ENCODE measurements at places on chromosomes 12 and 14. TPM values are rescaled to one million over a fixed set of nuclear protein-coding genes. Genes with fewer than 3 reads are reported as not detected.

- peak; percentile 89 for DNase-seq
Measured at GRCh38 chr14:76977793-76978720, 50.5 kb downstream of the IRF2BPL start.

DNA sequence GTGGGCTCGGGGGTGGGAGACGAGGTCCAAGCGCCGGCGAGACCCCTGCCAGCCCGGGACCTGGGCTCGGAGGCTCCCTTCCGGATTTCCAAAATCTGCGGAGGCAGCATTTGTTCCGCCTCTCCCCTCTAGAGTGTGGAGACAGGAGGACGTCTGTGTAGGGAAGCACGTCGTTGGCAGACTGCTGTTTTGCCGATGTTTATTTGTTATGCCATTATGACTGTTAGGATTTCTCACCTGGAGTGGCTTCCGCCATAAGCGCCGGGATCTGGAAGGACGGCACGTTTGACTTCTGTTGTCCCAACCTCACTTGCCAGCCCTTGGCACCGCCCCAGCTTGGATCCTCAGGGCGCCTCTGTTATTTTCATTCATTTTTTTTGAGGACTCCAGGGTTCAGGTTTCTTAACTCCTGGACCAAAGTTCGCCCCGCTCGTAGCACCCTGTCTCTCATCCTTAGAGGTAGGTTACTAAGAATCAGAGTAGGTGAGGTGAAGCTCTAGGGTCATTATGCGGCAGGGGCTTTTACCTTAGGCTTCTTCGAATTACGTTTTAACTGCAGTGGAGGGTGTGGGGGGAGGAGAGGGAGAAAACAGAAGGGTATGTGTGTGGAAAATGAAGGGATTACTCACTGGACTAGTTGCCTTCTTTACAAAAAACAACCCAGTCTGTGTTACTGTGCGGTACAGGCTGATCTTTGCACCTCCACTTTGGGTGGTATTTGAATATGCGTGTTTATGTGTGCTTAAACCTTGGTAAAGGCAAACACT, 547 bp upstream of the PYGL start:
- peak; percentile 6 for DNase-seq

- no peak for DNase-seq
Measured at GRCh38 chr14:47439953-47440352, 235.5 kb downstream of the MDGA2 start.

- no peak for DNase-seq
Measured at GRCh38 chr12:6925540-6926279, 2.0 kb upstream of the ATN1 start.

- DNase-seq = no peak
Measured at GRCh38 chr12:117387832-117388231, 26.4 kb upstream of the NOS1 start.

DNA sequence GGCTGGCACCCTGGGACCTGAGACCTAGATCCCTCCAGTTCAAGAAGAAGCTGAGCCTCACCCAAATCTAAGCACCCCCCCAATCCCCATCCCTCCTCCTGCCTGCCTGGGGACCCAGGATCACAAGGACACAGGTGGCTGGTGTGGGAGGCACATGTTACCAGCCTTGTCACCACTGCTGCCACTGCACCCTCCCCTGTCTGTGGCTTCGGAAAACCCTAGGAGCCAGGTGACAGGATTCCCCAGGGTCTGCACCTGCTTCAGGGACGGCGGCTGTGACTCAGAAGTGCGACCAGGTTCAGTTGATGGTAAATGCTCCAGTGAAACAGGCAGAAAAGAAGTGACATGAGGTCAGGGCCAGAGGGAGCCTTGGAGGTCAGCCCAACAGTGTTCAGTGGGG, 62.8 kb upstream of the FAM222A start:
- no peak for DNase-seq

DNA sequence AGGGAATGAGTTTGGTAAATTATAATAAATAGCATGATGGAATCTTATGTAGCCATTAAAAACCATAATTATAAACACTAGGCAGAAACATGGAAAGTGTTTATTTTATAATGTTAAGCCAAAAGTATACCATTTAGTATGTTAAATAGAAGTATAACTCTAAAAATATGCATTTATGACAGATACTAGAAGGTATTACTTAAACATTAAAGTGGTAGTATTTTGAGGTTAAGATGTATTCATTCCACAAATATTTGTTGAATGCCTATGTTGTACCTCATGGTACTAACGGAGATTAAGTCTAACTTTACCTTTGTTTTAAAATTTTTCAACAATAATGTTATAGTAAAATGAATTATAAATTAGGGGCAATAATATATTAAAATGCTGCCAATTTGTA, 24.1 kb downstream of the TTC8 start:
- DNase-seq = no peak

Gene SLCO1B1
- total RNA-seq = not detected

Data from activated naive CD4-positive, alpha-beta T cell treated with anti-CD3 and anti-CD28 coated beads, Interleukin-2, amount 50 U/mL, for 72 hours (primary cell).